HS-5 (cell line): ENCODE measurements at places on chromosomes 4 and X.

- no peak for DNase-seq
Observed at GRCh38 chr4:96729641-96730040, 889.7 kb downstream of the PDHA2 start.

GRCh38 chr4:174591243-174592021 is 69.1 kb upstream of the HPGD start:
- no peak for DNase-seq

DNA sequence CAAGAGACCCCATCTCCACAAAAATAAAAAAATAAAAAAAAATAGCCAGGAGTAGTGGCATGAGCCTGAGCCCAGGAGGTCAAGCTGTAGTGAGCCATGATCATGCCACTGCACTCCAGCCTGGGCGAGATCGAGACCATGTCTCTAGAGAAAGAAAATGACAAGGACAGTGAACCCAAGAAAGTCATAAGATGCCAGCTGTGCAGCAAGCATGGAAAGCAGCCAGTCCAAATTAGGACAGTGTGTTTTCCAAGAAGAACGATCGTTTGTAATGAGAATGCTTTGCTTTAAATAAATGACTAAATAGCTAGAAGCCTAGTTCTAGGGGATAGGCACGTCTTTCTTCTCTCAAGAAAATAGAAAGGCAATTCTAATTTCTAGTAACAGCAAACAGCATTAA is 58.4 kb upstream of the MSANTD1 start:
- no peak for DNase-seq

- DNase-seq = no peak
Observed at GRCh38 chr4:176464748-176465147, 145.0 kb downstream of the SPCS3 start.

GRCh38 chrX:76971393-76972376 is 475.5 kb upstream of the FGF16 start:
- no peak for DNase-seq

GRCh38 chrX:124910611-124911010 is 409.1 kb upstream of the TEX13C start:
- no peak for DNase-seq

DNA sequence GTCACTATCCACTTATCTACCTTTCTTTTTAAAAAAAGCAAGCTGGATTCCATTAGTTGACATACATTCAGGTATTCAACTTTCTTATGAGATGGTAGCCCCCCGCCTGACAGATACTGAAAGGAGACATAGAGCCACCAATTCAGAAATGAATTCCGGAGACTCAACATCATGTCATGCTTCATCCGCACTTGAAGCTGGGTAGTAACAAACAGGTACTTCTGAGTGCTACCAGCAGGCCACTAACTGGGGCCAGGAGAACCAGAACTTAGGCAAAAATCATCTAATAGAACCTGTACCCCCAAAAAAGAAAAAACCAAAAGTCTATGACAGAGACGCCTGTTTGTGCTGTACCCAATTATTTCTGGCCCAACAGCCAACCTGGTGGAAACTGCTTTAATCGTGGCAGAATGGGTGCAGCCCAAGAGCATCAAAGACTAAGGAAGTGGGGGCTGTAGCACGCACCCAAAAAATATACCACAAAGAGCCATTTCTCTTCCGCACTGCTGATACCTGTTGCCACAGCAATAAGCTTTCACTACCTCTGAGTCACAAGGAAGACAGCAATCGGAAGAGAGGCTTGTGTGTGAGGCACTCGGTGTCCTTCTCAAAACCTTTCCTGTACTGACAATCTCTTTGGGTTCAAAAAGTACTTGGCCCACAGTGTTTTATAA is 84.8 kb downstream of the AFAP1 start:
- DNase-seq = no peak

- no peak for DNase-seq
Observed at GRCh38 chrX:44343412-44344141, at the start of gene EFHC2. Gene EFHC2, minus strand, starts transcription at chrX:44343672. Its CDS starts 84 bp downstream, at chrX:44343588.

- DNase-seq = no peak
Observed at GRCh38 chr4:86403575-86403974, 43.7 kb upstream of the MAPK10 start.

GRCh38 chrX:148365233-148365632 is 135.2 kb upstream of the AFF2 start:
- DNase-seq = no peak

DNA sequence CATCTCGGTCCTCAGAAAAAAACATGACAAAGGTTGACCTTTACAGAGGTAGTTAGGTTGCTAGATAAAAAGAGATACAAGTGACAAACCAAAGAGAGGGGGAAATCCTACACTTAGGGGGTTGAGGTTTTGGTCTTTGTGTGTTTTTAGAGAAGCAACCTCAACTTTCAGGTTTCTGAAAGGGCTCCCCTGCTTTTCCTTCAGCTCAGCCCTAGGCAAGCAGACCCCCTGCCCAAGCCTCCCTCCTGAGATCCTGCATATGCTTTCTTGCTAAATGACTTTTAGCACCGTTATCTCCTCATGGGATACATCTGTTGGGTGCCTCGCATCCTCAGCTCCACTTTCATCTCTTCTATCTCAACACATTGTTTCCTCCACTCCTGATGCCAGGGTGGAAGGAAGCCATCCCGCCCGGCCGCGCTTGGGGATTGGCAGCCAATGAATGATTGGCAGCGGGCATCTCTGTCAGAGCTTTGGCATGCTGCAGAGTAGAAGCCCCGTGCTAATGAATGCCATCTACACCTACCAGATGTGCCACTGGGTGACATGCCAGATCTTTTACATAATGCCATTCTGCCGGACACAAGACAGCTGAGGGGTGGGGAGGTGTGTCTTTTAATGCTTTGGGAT is 15.0 kb upstream of the PRDM8 start:
- no peak for DNase-seq

GRCh38 chrX:135264206-135264605 is 12.3 kb downstream of the ETDA start:
- no peak for DNase-seq

- no peak for DNase-seq
Observed at GRCh38 chrX:68147848-68148247, 285.4 kb downstream of the OPHN1 start.

GRCh38 chr4:102302762-102303161 is 42.5 kb downstream of the SLC39A8 start:
- DNase-seq = no peak

DNA sequence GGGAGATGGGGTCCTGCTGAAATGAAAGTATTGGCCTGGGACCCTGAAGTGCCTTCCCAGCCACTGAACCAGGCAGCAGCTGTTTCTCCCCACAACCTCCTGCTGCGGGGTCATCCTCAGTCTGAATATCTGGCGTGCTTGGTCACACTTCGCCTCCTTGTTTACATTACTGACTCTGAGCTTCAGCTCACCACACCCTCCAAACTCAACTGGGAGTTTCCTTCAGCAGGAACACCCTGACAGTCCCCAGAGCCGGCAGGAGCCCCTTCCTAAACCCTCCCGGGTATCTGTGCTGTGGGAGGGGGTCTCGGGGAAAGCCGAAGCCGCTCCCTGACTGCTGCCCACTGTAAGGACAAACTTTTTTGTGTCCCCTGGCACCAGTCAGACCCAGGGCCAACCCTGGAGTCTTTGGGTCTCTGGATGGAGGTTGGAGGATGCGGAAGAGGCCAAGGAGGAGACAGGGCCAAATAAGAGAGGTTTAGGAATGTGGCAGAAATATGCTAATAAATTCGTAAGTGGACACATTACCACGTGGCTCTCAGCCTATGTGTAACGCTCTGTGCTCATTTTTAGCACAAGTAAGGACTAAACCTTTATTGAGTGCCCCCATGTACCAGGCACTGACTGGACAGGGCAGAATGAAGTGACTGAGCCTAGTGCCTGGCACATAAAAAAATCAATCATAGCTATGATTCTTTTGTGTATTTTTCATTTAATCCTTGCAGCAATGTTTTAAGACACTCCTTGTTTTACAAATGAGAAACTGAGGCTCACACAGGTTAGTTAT is 20.7 kb downstream of the FHDC1 start:
- DNase-seq = no peak

DNA sequence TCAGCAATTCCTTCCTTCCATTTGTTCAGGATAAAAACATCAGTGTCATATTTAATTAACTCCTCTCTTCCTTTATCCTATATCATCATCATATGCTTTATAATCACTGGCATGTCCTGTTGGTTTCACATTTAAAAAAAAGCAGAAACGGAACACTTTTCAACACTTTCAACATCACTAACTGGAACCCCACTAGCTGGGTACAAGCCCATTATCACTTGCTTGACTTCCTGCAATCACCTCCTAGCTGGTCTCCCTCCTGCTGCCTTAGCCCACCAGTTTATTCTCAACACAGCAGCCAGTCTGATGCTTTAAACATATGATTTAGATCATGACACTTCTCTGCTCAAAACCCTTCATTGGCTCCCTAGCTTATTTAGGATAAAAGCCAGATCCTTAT is 116.4 kb upstream of the LSM6 start:
- DNase-seq = no peak

DNA sequence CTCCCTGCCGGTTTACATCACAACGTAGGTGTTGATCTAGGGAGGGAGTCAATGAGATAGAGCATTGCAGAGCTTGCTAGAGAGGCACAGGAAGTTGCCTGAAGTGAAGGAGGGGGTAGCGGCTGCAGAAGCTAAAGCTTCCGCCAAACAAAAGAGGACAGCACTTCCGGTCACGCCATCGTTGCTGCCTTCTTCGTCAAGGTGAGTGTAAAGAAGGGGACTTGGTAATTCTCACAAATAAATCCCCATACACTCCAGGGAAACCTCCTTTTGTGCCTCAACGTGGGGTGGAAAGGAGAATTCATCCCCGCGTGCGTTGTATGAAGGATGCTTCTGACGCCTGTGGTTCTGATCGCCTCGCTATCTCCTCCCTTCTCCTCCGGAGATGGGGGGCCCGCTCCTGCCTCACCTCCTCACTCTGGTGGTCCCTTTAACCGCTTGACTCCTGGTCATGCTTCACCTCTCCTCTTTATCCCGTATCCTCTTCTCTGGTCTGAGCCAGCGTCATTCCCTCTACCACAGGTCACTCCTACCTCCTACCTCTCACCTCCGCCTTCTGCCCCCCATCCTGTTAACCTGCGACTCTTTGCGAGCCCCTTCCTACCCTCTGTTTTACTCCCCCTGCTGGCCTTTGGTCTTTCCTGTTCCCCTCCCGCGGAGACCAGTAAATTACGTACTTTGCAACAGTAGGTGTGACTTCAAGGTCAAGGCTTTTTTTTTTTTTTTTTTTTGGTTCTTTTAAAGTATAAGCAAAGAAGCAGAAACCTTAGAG is 59.9 kb downstream of the GSPT2 start:
- peak; percentile 16 for DNase-seq

- DNase-seq = no peak
Observed at GRCh38 chr4:185786422-185786821, 25.6 kb downstream of the SORBS2 start.

DNA sequence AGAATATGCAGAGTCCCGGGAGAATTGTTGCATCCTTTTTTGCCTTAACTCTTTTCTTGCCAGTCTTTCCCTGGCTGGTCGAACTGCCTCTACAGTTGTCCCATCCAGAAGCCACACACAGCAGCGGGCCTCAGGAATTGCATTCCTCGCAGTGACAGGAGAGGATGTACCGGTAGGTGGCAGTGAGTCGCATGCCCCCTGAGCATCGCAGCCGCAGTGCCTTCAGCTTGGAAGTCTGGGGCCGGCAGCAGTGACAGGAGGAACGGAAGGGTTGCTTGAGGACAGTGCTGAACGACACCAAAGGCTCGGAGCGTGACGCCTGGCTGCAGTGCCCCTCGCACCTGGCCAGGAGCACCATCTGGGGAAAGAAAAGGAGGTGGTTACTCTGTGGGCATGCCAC is 23.5 kb downstream of the NDP start:
- no peak for DNase-seq

DNA sequence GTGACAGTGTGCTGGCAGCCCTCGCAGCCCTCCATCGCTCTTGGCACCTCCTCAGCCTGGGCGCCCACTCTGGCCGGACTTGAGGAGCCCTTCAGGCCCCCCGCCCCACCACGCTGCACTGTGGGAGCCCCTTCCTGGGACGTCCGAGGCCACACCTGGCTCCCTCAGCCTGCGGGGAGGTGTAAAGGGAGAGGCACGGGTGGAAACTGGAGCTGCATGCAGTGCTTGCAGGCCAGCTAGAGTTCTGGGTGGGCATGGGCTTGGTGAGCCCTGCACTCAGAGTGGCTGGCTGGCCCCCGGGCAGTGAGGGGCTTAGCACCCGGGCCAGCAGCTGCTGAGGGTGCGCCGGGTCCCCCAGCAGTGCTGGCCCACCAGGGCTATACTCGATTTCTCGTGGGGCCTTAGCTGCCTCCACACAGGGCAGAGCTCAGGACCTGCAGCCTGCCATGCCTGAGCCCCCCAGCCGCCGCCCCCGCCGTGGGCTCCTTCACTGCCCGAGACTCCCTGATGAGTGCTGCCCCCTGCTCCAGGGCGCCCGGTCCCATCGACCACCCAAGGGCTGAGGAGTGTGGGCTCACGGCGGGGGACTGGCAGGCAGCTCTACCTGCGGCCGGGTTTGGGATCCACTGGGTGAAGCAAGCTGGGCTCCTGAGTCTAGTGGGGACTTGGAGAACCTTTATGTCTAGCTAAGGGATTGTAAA is 1672.7 kb upstream of the PCDH7 start:
- no peak for DNase-seq

GRCh38 chr4:25235401-25235800 is 1.6 kb downstream of the PI4K2B start:
- no peak for DNase-seq

- DNase-seq = no peak
Observed at GRCh38 chr4:69025191-69025998, 70.9 kb upstream of the UGT2B7 start.

GRCh38 chr4:129246145-129246544 is 150.2 kb downstream of the C4orf33 start:
- no peak for DNase-seq

DNA sequence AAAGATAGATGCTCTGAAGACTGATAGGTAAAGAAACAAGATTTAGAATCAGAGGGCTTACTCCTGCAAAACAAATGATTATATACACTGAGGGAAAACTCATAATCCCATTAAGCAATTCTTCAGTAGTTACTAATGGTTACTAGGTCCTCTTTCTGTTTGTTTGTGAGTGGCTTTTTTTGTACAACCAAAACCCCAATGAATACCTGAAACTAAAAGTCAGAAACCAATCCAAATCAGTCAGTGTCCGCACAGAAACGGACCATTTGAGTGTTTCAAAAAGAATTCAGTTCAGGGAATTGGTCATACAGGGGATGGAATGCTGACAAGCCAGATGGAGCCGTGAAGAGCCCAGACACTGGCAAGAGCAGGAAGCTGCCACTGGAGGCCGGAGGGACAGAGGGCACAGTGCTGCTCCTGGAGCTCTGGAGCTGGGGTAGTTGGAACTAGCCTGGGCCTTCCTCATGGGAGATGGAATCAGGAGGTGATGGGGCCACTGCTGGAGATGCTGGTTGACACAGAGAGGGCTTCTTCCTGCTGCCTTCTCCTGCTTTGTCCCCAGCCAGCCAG is 31.9 kb downstream of the SETD7 start:
- no peak for DNase-seq
